ENCODE measurements at places on chromosomes 16 and 17.

DNA sequence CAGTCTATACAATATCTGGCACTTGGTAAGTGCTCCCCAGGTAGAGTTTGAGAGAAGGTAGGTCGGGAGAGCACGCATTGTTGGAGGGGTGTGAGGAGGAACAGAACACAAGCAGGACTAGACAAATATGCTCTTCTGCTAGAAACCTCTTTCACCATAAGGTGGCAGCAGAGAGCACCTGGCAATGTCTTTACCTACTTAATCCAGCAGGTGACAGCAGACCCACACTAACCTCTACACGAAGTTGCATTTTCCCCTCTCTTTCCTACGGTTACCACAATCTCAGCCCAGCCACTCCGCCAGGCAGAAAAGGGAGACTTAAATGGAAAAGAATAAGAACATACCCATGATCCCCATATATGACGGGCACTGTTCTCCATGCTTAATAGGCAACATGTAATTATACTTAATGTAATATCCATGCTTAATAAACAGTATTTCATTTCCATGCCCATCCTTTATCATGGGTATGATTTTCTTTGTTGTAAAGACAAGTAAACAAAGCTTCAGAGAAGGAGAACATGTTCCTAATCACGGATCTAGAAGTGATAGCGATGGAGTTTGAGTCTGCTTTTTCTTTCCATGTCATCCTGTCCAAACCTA is 55.1 kb upstream of the CCL2 start:
- DNase-seq = peak; percentile 34

GRCh38 chr16:19517424-19518089 is 4.3 kb downstream of the GDE1 start:
- DNase-seq = no peak

DNA sequence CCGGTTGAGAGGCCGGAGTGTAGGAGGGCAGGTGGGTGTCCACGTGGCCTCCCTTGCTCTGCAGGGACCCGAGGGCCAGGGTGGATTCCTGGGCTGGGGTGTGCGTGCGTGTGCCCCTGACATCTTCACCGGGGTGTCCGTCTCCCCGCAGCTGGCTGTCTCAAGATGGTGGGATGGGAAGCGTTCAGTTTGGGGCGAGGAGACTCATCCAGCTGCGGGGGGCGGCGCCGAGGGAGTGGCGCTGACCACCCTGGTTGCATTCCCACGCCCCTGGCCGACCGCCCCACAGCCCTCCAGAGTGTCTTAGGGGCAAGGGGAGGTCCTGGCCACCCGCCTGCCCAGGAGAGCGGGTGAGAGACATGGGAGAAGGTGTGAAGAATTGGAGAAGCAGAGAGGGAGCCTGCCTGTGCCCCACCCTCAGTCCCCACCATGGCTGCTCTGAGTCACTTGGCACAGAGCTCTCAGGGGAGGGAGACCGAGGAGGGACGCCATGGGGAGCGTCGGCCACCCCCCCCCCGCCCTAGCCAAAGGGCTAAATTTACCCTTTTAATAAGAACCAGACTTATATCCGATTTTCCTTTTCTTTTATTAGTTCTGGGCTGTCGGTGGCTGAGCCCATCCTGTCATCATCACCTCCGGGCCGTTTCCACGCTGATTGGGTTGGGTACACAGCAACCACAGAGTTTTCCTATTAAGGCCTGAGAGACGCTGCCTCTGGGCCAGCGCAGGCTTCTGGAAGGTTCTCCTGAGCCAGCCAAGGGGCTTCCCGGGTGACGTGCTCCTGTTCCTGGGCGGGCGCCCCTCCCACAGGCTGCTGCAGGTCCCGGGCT is 22.0 kb downstream of the BAHCC1 start:
- DNase-seq = no peak

DNA sequence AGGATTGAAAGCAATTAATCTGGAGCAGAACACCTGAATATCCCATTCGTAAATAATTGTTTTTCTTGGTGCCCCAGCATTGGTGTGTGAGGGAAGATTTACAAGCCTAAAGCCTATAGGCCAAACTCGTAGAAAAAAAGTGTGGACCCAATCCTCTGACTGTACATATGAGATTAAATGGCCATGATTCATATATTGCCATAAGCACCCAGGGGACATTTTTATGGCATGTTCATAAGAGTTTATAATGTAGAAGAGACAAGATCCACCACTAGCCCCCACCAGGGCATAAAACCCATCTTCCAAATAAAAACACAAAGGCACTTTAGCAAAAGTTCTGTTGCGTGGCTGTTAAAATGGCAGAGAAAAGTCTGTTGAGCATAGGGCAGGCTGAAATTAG is 15.5 kb upstream of the SALL1 start:
- DNase-seq = no peak

GRCh38 chr16:86777381-86777946 is 199.1 kb downstream of the FOXL1 start:
- DNase-seq = no peak

DNA sequence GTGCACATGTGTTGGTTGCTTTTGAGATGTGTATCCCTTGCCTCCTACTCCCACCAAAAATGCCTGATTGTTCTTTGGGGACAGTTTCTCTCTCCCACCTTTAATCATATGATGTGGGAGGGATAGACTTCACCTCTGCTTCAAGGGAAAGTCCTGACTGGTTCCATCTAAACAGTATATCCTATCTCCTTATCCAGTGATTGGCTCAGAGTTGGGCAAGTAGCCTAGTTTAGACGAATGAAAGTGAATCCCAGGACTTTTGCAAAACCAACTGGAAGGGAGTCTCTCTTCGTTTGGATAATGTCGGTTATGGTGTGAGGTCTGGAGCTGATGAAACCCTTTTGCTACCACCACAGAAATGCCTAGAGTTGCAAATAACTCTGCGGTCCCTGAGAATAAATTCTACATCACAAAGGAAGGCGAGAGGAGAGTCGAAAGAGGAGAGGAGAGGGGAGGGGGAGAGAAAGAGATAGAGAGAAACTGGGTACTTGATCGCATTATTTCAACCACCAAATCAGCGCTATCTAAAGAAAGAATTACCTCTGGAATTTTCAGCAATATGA is 77.1 kb upstream of the SALL1 start:
- DNase-seq = no peak

GRCh38 chr17:4485676-4486646 is 12.7 kb upstream of the SPNS2 start:
- DNase-seq = no peak

- no peak for DNase-seq
These were observed 787 bp downstream of the LHX1 start for GRCh38 chr17:36937959-36938565.

DNA sequence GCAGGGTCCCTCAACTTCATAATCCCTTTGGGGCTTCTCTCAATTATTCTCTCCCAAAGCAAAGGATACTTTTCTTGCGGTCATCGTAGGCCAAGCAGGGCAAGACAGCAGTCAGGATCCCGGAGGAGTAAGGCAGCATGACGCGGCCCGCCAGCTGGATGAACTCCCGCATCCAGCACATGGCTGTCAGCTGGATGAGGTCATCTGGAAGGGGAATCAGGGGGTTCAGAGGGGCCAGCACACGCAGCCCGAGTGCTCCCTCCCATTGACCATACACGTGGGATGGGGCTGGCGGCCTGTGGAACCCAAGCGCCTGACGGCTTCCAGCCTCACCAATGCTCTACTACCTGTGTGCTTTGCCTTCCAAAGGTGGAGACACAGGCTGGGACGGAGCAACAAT is 19.2 kb downstream of the VAC14 start:
- no peak for DNase-seq

DNA sequence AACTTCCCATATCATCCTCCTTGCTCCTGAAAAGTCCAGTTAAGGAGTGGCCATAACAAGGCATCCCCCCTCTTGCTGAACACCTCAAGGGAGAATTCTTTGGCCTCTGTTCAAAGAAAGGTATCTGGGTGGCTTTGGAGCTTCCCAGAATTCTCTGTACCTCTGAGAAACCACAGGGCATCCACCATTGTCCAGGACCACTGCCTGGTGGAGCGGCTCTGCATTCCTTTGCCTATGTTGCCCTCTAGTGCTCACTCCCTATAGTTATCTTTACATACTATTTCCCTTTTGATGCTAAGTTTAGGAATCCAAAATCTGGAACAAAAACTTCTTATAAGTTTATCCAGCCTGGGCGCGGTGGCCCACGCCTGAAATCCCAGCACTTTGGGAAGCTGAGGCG is 30.3 kb downstream of the CHD9NB start:
- DNase-seq = no peak

DNA sequence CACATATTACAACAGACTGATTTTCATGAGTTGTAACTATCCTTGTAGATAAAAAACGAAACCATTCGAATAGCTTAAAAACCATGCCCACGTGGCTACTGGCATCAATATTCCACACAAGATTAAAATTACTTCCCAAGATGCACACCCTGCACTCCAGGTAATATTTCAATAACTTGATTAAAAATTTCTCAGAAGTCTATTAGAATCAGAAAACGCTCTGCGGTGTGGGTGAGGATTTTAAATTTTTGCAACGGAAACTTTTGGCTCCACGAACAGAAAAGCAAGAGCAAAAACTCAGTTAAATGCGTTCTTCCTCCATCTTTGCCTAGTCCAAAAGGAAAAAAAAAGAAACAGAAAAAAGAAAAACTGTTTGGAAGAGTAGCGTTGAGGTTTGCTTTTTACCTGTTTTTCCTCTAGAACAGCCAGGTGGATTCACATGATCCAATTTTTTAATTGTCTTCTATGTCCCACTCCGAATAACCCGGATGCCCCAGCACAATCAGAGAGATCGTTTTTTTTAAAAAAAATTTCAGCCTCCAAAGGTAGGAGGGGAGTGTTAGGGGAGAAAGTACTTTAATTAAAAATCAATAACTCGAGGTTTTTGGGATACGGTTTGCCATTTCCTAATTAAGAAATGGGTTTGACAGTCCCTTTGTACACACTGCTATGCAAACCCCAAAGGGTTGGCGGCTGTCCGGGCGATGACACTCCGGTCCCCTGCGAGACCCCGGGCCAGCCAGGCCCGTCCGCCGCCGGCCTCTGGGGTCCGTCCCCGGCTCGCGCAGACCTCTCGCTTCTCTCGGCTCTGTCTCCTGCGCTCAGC is 708 bp upstream of the NFAT5 start:
- no peak for DNase-seq

GRCh38 chr16:49534901-49535610 is 161.5 kb downstream of the C16orf78 start:
- DNase-seq = no peak

- no peak for DNase-seq
These were observed 478.8 kb upstream of the CCL2 start for GRCh38 chr17:33776304-33776703.

GRCh38 chr17:79691931-79692330 is 38.8 kb upstream of the ENPP7 start:
- no peak for DNase-seq

DNA sequence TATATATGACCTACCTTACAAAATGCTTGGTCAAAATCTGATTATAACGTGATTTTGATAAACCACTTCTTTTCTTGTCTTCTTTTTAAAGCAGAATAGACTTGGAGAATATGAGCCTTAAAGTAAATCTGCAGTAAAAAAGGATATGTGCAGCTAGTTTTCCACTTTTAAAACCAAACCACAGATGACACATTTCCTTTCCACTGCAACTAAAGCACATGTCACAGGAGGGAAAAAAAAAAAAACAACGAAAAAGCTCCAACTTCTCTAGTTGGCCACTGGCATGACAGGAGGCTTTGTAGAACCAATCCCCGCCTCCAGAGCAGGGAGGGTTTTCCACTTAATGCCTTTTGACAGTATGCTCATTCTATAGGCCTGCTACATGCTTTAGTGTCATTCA is at the start of gene EVI2A:
EVI2A (minus strand) TSS at position 142 of the 400 bp plus-strand sequence. CDS start 2,609 bp downstream, outside the sequence.
- peak; percentile 13 for DNase-seq

DNA sequence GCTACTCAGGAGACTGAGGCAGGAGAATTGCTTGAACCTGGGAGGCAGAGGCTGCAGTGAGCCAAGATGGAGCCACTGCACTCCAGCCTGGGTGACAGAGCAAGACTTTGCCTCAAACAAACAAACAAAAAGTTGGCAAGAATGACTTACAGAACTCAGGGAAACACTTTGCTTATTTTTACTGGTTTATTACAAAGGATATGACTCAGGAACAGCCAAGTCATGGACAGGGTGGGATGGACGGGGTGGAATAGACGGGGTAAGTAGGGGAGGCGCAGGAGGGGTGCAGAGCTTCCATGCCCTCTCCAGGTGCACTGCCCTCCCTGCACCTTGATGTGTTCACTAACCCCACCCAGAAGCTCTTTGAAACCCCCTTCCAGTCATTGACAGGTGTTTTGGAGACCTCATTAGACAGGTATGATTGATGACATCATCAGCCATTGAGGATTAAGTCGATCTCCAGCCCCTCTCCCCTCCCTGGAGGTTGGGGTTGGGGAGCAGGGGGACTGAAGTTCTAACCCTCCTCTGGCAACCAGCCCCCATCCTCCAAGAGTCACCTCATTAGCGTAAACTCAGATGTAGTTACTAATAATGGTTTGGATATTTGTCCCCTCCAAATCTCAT is 41.3 kb upstream of the ZCCHC14 start:
- DNase-seq = no peak

- no peak for DNase-seq
These were observed 69.3 kb downstream of the IRF8 start for GRCh38 chr16:85968041-85968920.

DNA sequence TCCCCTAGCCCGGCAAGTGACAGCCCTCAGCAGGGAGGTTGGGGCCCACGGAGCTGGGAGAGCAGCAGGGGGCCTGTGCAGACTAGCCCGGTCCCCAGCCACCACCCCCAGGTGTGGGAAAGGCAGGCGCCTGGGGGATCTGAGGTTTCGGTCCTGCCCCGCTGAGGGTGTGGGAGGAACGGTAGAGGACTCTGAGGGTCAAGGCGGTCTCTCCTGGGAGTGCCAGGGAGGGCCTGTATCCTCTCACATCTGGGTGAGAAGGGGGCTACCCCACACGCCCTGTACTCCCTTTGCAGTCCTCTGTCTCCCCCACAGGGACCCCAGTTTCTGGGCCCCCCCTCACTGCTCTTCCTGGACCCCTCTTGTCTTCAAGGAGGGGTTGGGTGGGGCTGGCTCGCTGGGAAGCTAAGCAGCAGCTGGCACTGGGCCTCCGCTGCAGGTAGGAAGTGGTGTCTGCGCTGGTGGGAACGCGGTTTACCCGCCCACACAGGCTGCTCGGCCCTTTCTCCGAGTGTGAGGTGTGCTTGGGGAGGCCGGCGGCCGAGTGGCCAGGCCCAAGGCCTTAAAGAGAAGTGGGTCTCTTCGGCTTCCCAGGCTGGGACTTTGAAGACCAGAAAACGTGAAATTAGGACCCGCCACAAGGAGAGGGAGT is 15.4 kb downstream of the CD7 start:
- DNase-seq = no peak

GRCh38 chr17:2624292-2624731 is 30.9 kb downstream of the PAFAH1B1 start:
- no peak for DNase-seq

- DNase-seq = no peak
These were observed 45.1 kb upstream of the ABCC11 start for GRCh38 chr16:48292452-48292851.

GRCh38 chr16:85289760-85290625 is 177.7 kb upstream of the CIBAR2 start:
- no peak for DNase-seq

DNA sequence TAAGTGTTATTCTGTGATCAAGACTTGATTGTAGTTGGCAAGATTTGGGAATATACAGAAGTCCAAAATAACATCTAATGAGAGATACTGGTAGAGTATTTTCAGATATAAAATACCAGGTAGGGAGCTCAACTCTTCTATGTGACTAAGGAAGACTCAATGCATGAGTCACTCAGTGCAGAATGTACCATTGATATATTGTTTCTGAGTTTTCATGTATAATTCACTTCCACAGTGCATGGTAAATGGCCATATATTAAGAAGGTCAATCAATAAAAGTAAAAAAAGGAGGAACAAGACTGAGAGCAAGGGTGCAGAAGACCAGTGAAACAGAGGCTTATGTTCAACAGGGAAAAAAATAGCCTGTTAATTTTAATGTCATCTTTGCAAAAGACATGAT is 1387.9 kb downstream of the CDH8 start:
- DNase-seq = no peak
